ENCODE measurements at places on chromosomes 4 and X.

- no peak for DNase-seq
Observed at GRCh38 chr4:113328514-113328913, 279.1 kb downstream of the ANK2 start.

GRCh38 chrX:120244395-120244734 is 6.2 kb upstream of the ZBTB33 start:
- DNase-seq: no peak

DNA sequence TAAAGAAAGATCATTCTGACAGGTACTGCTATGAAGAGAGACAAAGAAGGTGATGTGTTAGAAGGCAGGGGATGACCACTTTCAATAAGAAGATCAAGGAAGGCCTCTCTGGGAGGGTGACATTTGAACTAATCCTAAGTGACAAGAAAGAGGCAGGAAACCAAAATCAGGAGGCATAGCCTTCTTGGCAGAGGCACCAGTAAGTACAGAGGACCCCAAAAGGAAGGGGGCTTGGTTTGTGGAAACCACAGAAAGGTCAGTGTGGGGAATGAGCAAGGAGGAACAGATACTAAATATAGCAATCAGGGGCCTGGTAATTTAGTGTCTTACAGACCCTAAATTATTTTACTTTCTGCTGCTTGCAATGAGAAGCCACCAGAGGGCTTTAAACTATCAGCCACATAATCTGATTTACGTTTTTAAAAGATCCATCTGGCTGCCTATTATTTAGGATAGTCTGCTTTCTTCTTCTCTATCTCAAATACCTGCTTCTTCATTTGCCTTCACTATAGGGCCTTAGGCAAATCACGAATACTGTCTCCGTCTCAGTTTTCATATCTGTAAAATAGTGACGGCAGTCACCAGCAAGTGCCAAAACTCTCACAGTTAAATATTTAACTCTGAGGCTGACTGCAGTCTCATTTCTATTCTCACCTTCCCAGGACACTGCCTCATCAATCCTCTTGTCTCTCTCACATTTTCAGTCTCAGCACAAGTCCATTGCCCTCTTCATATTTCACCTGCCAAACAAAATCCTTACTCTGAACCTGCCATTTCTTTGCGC is 16.7 kb downstream of the NR3C2 start:
- DNase-seq: no peak

DNA sequence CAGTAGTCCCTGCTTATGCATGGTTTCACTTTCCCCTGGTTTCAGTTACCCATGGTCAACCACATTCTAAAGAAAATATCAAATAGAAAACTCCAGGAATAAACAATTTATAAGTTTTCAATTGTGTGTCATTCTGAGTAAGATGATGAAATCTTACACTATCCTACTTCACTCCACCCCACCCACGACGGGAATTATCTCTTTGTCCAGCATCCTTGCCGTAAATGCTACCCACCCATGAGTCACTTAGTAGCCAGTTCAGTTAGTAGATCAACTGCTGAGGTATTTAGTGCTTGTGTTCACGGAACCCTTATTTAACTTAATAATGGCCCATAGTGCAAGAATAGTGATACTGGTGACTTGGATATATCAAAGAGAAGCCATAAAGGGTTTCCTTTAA is 91.4 kb downstream of the KLHL13 start:
- no peak for DNase-seq

All from activated naive CD8-positive, alpha-beta T cell treated with anti-CD3 and anti-CD28 coated beads, Interleukin-2, amount 10 ng/mL, durations not matched to agents 7 days and 5 days (primary cell).